Fibroblast of lung (primary cell): ENCODE measurements at places on chromosomes 5 and 9. TPM values are rescaled to one million over a fixed set of nuclear protein-coding genes. Genes with fewer than 3 reads are reported as not detected.

Gene SLC27A6
- 0.02 and 0.08 TPM in 2 replicates for polyA plus RNA-seq

- DNase-seq: peak; percentile 95
Observed at GRCh38 chr9:21591221-21592062, 109.3 kb upstream of the IFNE start.

Gene LRRC19
- not detected in 2 replicates for polyA plus RNA-seq

DNA sequence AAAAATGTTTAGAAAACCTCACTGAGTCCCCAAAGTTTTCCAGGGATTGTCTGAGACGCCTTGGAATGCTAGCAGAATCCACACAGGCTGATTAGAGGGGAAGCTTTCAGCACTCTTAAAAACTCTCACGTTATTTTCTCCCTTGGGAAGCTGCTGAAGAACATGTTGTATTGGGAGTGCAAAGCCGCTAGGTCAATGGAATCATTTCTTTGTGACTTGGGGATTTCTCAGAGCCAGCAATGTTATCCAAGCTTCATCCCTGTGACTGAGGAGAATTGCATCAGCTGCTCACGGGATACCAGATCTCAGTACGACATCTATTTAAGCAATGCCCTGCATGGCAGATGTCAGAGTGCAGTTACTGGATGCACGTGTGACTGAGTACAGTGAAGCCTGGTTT, 426.4 kb upstream of the MPDZ start:
- peak; percentile 80 for DNase-seq

GRCh38 chr9:2876726-2877125, 32.8 kb upstream of the PUM3 start:
- no peak for DNase-seq

Gene CPEB4
- 13.4 and 19.9 TPM in 2 replicates for polyA plus RNA-seq

Gene LURAP1L
- polyA plus RNA-seq: 26.0 and 39.9 TPM in 2 replicates

DNA sequence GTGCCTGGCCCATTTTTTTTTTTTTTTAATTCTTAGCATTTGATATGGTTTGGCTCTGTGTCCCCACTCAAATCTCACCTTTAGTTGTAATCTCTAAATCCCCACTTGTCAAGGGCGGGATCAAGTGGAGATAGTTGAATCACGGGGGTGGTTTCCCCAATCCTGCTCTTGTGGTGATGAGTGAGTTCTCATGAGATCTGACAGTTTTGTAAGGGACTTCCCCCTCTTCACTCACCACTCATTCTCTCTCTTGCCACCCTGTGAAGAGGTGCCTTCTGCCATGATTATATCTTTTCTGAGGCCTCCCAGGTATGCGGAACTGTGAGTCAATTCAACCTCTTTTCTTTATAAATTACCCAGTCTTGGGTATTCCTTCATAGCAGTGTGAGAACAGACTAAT, 27.2 kb downstream of the NDUFAF2 start:
- no peak for DNase-seq

DNA sequence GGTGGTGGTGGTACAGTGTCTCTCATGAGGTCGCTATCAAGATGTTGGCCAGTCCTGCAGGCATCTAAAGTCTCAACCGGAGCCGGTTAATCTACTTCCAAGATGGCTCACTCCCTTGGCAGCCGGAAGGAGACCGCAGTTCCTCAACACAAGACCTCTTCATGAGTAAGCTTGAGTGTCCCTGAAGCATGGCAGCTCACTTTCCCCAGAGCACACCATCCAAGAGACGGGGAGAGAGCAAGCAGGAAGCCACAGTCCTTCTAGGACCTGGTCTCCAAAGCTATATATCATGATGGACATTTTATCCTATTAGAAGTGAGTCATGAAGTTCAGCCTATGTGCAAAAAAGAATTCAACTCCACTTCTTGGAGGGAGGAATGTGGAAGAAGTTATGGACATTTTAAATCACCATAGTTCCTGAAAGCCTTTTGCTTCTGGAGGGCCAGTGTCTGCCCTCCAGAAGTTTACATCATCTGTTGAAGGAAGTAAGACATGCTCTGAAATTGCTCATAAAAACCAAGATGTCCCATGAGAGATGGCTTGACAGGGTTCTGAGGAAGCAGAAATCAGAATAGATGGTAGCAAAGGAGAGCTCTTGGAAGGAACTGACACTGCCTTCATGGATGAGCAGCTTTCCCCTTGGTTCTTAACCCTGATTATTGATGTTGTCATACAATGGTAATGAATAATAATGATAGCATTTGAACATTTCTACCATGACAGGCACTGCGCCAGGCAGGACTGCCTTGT, 21.3 kb downstream of the GALNT10 start:
- DNase-seq: no peak

DNA sequence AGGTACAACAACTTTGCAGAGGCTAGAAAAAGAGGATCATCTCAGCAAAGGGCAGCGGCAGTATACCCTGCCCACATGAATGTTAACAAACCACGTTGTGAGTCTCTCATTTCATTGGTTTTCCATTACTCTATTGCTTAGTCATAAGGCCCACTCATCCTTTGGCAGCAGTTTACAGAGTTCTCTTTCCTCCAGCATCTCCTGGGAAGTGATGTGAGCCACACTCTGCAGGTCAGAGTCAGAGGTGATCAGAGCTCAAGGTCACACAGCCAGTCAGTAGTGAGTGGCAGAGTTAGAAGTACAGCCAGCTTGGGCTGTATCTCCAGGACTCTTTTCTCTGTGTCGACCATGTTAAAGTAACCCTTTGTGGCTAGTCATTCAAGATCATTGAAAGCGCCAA, 599.6 kb upstream of the GRAMD2B start:
- DNase-seq: peak; percentile 38

- peak; percentile 54 for DNase-seq
Observed at GRCh38 chr5:142686210-142686734, 382 bp upstream of the FGF1 start.

Gene GFPT2
- 6.1 and 24.7 TPM in 2 replicates for polyA plus RNA-seq

- DNase-seq: no peak
Observed at GRCh38 chr9:136377341-136378169, 4.1 kb upstream of the CARD9 start.

DNA sequence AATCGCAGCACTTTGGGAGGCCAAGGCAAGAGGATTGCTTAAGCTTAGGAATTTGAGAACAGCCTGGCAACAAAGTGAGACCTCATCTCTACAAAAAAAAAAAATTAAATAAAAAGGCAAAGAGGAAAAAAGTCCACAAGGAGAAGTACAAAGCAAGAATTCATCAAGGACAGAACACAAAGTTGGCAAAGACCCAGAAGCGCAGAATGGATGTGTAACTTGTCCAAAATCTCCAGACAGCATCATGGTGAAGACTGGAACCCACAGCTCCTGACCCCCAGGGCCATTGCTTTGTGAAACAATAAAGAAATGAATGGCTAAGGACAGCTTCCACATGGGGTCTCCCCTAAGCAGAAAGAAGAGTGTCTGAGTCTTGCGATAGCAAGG, 7.8 kb downstream of the HSD17B3 start:
- DNase-seq: peak; percentile 25

DNA sequence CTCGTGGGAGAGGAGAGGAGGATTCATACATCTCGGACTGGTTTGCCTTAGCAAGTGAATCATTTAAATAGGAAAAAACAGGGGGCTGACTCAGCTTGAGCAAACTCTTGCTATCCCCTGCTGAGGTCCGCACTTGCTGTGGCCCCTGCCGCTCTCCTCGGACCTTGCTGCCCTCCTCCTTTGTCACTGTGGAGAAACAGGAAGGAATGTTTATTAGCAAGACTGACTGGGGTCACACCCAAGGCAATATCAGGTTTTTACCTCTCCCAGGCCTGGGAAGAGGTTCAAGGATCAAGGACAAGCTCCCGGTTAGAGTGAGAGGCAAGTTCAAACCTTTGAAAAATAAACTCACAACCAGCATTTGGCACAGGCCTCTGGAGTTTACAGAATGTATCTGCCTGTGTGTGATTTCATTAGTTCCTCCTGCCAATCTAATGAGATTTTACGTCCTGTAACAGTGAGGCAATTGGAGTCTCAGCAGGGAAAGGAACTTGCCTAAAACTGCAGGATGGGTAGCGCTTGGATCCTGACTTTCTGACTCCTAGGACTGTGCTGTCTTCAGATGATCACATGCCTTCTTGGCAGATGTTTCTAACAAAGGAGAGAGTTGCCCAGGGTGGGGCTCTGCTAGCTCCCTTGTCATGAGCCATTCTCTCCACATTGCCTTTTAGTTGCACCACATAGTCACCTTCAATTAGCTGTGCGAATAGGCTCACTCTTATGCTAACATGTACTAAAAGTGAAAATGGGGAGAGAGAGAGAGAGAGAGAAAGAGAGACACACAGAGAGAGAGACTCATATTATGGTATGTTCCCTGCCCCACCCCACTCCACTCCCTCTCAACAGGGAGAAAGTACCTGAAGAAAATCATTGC, 108.6 kb upstream of the CDKN2B start:
- peak; percentile 72 for DNase-seq
